ENCODE measurements at places on chromosomes 3 and 15.

DNA sequence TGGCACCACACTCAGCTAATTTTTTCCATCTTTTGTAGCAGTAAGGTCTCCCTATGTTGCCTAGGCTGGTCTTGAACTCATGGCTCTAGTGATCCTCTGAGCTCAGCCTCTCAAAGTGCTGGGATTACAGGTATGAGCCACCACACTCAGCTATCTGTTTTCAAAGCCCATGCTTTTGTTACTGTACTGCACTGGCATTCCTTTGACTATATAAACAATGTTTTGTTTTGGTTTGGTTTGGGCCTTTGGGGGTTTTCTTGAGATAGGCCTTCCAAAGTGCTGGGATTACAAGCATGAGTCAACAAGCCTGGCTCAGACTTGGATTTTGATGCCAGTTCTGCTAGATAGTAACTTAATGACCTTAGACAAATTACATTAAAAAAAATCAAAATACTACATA, 89.7 kb upstream of the GK5 start:
- no peak for DNase-seq

DNA sequence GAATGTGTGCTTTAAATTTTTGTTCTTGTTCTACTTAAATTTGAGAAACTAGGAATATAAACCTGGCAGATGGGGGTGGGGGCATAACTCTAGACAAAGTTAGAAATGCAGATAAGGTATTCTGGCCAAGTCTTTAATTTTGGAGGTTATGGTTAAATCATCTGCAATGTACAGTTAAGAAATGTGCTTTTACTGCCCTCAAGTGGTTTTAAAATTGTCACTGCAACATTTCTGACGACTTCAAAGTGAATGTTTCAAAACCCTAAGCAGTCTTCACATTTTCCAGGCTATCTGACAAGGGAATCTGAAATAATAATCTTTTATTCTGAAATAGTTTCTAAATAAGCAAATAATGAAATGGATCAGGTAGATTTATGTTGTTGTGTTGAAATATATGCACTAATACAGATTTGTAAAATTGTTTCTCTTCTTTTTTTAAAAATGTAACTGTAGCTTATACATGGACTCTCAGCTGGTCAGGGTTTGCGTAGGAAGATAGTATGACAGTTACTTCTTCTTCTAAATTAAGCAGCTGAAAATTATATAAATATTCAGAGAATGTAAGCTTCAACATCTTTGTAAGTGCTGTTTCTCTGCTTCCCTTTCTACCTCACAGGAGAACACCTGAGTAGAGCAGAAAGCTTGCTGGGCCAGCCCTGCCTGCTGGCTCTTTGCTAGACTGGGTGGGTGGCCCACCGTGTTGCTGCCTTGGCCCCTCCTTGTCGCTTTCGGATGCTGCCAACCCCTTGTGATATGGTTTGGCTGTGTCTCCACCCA, 45.0 kb downstream of the SUCNR1 start:
- DNase-seq, result peak; percentile 2

DNA sequence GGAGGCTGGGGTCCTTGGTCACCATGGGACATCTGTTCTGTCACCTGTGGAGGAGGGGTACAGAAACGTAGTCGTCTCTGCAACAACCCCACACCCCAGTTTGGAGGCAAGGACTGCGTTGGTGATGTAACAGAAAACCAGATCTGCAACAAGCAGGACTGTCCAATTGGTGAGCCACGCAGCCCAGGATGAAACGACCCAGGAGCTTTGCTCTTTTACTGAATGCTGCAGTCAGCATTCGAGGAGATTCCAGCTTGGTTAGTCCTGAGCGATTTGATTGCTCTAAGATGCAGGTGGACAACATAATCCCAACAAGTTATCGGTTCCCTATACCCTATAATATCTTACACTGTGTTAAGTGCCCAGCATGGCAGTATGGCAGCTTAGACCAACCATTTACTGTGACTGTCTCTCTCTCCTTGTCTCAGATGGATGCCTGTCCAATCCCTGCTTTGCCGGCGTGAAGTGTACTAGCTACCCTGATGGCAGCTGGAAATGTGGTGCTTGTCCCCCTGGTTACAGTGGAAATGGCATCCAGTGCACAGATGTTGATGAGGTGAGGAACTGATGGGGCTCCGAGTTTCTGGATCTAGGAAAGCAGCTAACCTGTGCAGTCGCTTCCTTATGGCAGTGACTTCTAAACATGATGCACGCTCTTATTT, 7.8 kb downstream of the THBS1 start:
- no peak for DNase-seq

- DNase-seq, result no peak
These were observed 228.2 kb upstream of the TPRG1 start for GRCh38 chr3:188943591-188943990.

DNA sequence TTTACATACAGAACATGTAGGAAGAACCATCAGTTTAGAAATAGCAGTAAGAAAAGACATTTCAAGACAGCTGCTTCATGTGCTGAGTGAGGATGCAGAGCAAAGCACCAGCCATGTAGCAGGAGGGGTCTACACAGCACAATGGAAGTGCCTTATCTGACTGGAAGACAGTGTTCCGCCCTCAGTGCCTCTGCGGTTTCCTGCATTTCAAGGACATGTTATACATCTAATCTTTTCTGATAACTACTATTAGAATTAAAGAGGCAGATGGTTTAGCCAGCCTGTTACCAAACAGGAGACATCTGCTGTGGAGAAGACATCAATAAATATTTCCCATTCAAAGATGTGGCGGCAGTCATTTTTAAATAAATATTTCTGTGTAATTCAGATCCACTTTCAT, 10.6 kb downstream of the LSG1 start:
- DNase-seq, result no peak

DNA sequence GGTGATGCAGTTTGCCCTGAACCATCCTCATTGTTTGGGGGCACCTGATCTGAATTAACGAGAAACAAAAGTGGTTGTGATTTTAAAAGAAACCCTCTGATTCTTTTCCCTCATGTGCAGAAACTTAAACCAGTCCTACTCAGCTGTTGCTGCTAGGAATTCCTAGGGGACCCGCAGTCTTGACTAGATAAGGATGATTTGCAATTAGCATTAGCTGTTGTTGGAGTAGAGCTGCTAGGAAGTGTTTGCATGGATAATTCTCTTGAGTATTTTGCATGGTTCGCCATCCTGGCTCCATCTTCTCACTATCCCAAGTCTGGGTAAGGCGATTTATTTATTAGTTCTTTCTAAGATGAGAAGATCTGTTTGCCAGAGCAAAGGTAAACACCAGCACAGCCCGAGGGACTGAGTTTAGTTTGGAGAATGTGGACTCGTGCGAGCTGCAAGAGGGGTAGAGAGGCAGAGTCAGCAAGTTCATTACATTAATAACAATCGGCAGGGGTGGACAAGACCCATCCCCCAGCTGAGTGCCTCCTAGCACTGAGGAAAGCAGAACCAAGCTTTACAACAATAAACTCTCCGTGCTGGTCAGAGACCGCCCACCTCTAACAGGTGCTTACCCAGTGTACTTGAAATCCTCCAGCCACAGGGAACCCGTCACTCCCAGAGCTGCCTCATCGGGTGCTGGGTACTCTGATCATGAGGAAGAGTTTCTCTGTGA, 4.1 kb downstream of the FGD5 start:
- DNase-seq, result peak; percentile 15

DNA sequence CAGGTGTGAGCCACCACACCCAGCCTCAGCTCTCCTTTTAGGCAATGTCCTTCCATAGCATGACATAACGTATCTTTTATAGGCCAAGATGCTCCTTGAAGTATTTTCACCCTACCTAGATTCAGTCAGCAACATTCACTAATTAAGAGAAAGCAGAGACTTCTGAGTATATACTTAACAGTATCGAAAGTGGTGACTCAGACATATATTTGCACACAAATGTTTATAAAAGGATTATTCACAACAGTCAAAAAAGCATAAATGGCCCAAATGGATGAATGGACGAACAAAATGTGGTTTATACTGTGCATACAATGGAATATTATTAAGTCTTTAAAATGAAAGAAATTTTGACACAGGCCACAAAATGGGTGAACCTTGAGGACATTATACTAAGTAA, 108.6 kb downstream of the ZNF385D start:
- no peak for DNase-seq

- no peak for DNase-seq
These were observed 146.7 kb upstream of the THBS1 start for GRCh38 chr15:39434163-39434562.

- DNase-seq, result no peak
These were observed 639.6 kb upstream of the CBLB start for GRCh38 chr3:106508331-106508893.

GRCh38 chr3:181707980-181708379, 3.7 kb upstream of the SOX2 start:
- peak; percentile 18 for DNase-seq

DNA sequence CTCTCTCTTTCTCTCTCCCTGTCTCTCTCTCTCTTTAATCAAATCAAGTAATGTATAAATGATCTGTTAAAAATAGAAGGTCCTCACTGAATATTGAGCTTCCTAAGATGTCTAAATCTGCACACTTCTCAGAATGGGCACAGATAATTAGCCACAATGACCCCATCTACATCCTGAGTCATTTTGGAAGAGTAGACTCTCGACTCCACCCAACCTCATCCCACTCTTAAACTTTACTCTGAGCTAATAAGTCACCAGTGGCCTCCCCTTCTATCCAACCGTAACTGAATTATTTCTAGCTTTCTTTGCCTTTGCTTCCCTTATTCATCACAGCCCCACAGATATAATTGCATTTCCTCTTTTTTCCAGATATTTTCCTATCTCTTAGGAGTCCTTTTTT, 326.5 kb upstream of the ZNF717 start:
- DNase-seq, result no peak

GRCh38 chr3:12884186-12884680, 42.9 kb upstream of the RPL32 start:
- no peak for DNase-seq

DNA sequence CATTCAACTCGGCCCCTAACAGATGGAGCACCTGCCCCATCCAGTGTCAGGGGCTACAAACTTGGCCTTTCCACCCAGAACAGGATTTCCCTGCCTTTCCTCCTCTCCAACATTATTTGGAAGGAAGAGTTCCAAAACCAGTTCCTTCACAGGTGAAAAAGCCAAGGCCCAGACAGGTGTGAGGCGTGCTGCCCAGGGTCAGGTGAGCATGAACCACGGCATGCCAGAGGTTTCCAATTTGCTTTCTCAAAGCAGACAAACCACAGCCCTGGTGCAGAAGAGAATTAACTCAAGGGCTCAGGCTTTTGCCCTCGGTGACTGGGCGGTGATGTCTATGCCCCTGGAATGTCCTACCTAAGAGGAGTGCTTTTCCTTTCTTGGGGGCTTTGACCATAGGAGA, 43.2 kb downstream of the LDHAL6B start:
- no peak for DNase-seq

GRCh38 chr3:30577788-30578187, 28.6 kb upstream of the TGFBR2 start:
- no peak for DNase-seq

DNA sequence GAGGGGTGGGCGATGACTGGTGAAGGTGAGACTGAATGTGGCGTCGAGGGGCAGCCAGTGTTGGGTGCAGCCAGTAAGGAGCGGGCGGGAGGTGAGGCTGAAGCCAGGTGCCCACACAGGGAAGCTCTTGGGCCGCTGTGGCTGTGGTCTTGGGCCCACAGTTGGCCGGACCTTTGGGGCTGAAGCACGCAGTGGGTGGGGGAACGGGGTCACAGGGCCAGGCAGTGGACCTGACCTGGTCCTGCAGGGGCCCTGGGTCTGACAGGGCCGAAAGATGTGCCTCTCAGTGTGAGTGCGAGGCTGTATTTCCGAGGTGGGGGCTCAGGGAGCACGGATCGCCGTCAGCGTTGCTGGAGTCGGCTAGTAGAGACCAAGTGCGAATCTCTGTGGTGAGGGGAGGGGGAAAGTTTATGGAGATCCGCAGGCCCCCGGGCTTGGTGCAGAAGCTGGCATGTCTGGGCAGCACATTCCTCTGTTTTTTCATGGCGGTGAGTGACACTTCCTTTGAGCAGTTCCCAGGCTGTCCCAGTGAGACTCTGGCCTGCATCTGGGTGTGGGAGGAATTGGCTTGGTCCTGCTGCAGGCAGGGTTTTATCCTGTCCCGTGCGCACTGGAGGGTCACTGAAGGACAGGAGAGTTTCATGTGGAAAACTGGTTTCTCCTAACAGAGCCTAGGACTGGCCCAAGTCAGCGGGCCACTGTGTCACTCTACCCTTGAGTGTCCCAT, 100.8 kb downstream of the TMEM266 start:
- DNase-seq, result no peak
